Gastroesophageal sphincter (tissue), 4 donors: ENCODE measurements at places on chromosomes 16 and 17. TPM values are rescaled to one million over a fixed set of nuclear protein-coding genes. Genes with fewer than 3 reads are reported as not detected.

DNA sequence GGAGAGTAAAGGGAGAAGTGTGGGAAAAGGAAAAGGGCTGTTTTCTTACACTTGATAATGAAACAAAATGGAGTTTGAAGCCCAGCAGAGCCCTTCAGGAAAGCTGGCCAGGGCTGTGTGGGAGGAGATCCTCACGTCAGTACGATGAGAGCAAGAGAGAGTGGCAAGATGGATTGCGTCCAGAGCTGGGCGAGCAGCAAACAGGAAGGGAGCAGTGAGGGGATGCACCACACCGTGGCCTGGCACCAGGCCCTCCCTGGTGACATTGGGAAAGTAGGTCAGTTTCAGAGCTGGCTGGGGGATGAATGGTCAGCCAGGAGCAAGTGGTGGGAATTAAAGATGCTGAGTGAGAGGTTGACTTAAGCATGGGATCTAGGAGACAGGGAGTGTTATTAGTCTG is 273.6 kb downstream of the GRIN2A start:
- ATAC-seq = no peak
- no peaks in the 10 kb centered on the region for H3K4me1 ChIP-seq
- H3K36me3 ChIP-seq = no peaks in the 10 kb centered on the region

CDH11 gene
- total RNA-seq = 37.4 TPM

DNA sequence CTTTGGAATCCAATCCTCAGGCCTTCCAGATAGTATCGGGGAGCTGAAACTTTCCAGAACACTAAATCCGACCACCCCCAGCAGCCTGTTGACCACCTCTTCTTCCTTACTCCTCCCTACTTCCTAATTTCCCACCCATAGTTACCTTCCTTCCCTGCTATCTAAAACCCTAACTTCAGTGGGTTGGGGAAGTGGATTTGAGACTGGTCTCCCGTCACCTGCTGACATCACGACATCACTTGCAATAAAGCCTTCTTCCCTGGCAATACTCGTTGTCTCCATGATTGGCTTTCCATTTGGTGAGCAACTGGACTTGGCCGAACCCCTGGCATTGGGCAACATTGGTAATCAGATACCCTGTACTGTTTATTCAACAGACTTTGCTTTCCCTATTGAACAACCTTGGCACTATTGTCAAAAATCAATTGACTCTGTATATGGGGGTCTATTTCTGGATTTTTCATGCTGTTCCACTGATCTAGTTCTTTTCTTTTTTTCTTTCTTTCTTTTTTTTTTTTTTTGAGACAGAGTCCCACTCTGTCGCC is 11.8 kb upstream of the FOXK2 start:
- no peak overlapping the region for H3K4me3 ChIP-seq
- no peak overlapping the region for H3K27ac ChIP-seq
- no peaks in the 10 kb centered on the region for H3K4me1 ChIP-seq
- no peaks in the 10 kb centered on the region for H3K36me3 ChIP-seq

RHBDF1 gene
- total RNA-seq = 21.0 TPM

GRCh38 chr16:27473101-27473900 is 71.3 kb downstream of the IL21R start:
- ATAC-seq = no peak
- H3K27me3 ChIP-seq = no peaks in the 10 kb centered on the region
- no peaks in the 10 kb centered on the region for H3K36me3 ChIP-seq
- no peaks in the 10 kb centered on the region for H3K4me1 ChIP-seq
- H3K4me3 ChIP-seq = no peak overlapping the region

- no peak overlapping the region for H3K27ac ChIP-seq
- H3K4me1 ChIP-seq = no peaks in the 10 kb centered on the region
Measured at GRCh38 chr17:78257810-78258322, 26.4 kb downstream of the TMEM235 start.

- ATAC-seq = no peak
- H3K36me3 ChIP-seq = peaks cover 34% of the 10 kb centered on the region
- H3K4me3 ChIP-seq = no peak overlapping the region
- H3K27me3 ChIP-seq = no peaks in the 10 kb centered on the region
- H3K4me1 ChIP-seq = no peaks in the 10 kb centered on the region
Measured at GRCh38 chr17:66734186-66734943, 100.6 kb upstream of the CACNG5 start.

DNA sequence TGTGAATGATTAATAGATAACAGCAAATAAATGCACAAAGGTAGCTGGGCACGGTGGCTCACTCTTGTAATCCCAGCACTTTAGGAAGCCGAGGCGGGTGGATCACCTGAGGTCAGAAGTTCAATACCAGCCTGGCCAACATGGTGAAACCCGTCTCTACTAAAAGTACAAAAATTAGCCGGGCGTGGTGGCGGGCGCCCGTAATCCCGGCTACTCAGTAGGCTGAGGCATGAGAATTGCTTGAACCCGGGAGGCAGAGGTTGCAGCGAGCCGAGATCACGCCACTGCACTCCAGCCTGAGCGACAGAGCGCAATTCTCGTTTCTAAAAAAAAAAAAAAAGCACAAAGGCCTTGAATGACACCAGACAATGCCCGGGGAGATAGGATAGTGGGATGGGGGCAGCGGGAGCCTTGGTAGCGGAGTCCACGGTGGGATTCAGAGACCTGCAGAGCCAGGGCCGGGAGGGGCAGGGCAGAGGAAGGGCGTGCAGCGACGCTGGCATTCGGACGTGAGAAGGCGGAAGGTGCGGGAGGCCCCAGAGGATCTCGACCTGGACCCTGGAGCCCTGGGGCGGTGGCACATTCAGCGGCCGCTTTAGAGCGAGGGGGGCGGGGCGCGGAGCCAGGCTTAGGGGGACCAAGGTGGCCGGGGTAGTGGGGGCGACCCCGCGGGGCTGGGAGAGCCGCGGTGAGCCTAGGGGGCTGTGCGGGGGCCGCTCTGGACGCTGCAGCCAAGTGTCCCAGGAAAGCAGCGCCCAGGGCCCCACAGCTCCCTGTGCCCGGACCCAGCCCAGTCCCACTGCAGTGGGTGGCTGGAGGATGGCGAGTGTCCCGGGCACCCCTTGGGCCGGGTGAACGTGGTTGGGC is 999 bp upstream of the FLYWCH2 start:
- H3K36me3 ChIP-seq = no peaks in the 10 kb centered on the region
- peak; percentile 21 for ATAC-seq
- no peaks in the 10 kb centered on the region for H3K4me1 ChIP-seq
- H3K27me3 ChIP-seq = no peaks in the 10 kb centered on the region

CHTF8 gene
- total RNA-seq = 102 TPM

DNA sequence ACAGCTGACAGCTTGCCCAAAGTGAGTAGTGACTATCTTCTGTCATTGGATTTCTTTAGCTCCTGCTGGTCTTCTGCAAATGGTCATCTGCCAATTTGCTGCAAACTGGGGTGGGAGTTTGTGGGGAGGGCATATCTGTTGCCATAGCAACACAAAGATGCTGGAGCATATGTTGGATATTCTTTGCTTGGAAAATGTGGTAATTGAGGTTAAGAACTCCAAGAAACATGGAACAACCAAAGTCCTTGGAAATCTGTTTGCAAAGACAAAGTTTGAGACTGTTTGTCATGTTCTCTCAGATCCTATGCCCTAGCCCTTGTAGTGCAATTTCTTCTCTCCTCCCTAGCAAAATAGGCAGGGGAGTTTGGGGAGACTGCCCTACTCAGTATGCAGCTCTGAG is 155.3 kb downstream of the PRKCB start:
- ATAC-seq = no peak
- H3K36me3 ChIP-seq = no peaks in the 10 kb centered on the region
- no peaks in the 10 kb centered on the region for H3K4me1 ChIP-seq
- H3K4me3 ChIP-seq = no peak overlapping the region

IGFALS gene
- total RNA-seq = 0.47 TPM

DNA sequence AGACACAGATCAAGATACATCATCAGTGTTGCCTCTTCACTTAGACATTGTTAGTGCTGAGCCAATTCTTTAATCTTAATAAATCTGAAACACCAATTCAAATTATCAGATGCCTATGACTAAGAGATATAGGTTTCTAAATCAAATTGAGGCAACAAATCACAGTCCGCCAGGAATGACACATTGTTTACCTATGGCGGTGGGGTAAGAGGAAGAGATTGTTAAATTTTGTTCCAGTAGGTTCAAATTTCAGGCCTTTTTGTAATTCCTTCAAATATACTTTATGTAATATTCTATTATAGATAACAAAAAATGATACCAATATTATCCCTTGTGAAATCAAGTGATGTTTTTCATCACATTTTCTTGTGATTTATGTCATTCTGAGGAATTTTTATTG is 145.9 kb downstream of the CDH8 start:
- H3K36me3 ChIP-seq = no peaks in the 10 kb centered on the region
- H3K4me3 ChIP-seq = no peak overlapping the region
- no peak overlapping the region for H3K27ac ChIP-seq
- H3K27me3 ChIP-seq = no peaks in the 10 kb centered on the region

DNA sequence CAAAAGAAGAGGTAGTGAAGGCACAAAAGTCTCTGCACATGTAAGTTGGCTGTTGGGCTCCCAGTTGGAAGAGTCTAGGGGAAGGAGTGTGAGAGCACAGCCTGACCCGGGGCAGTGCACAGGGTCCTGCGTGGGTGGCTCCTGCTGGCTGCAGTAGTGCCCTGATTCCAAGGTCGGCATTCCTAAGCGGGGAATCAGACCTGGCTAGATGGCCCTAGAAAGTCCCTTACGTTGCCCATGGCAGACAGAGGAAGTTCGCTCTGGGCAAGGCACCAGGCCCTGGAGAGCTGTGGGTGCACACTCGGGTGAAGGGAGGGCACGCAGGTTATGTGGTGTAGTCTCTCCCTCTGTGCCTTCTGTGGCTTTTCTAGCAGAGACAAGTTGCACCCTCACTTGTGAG is 22.8 kb upstream of the SLC5A11 start:
- no peaks in the 10 kb centered on the region for H3K4me1 ChIP-seq
- ATAC-seq = no peak
- no peak overlapping the region for H3K4me3 ChIP-seq
- no peaks in the 10 kb centered on the region for H3K36me3 ChIP-seq

SPATA22 gene
- not detected for total RNA-seq

SLC35G6 gene
- not detected for total RNA-seq

SLC47A1 gene
- total RNA-seq = 0.72 TPM

TP53TG3 gene
- total RNA-seq = not detected

DNA sequence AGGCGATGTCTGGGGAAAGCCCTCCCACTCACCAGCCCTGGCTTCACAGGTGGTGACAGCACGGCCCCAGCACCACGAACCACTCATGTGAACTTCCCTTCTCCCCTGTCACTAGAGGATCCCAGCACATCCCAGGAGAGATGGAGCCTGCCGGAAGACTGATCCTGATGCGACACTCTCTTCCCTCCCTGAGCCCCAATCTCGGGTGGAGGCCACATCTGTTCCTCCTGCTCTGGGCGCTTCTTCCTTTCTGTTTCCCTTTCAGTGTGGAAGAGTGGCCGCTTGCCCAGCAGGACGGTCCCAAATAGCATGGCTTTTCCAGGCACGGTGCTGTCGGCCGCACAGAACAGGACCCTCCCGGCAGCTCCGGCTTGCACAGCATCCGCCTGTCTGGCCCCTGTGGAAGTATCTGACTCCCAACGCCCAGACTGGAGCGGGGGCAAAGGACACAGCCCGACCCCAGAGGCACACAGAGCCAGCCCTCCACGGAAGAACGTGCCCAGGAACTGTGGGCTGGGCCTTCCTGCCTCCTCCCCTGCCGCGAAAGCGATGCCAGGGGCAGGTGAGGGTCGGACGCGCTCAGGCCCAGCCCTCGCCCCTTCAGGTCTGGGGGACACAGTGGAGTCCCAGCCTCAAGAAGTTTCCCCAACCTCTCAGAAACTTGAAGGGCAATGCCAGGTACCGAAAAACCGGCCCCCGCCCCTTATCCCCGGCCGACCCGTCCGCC is 37.6 kb downstream of the CBFA2T3 start:
- H3K4me1 ChIP-seq = no peaks in the 10 kb centered on the region
- ATAC-seq = peak; percentile 22
- peaks cover 92% of the 10 kb centered on the region for H3K27me3 ChIP-seq
- peak overlapping the region; percentile 69 for H3K27ac ChIP-seq

DNA sequence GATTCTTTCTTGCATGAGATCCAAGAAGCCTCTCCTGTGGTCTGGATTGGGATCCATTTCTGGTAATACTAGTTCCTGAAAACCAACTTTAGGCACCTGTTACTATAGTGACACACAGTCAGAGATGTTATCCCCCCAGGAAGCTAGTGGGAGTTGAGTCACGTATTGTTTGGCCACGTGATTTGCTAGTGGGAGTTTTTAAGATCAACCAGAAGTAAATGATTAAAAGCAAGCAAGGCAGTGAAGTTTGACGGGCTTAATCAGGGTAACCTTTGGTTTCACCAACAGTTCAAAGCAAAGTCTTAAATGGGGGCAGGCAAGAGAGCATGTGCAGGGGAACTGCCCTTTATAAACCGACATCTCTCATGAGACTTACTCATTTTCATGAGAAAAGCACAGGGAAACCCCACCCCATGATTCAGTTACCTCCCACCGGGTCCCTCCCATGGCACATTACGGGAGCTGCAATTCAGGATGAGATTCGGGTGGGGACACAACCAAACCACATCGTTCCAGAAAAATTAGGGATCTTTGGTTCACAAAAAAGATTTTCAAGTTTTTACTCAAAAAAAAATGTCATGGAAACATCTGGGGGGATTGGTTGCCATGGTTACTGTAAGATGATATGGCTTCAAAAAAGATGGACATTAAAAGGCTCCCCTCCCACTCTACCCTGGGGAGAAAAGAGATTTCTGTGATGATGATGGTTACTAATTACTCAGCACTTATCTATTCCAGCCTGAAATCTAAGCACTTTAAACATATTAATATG is 483.1 kb upstream of the ERCC4 start:
- no peak overlapping the region for H3K4me3 ChIP-seq
- ATAC-seq = no peak
- no peaks in the 10 kb centered on the region for H3K27me3 ChIP-seq
- H3K4me1 ChIP-seq = no peaks in the 10 kb centered on the region
